ENCODE measurements at places on chromosomes 1 and 21.
A peak's percentile ranks its signal among the peaks of the same experiment; 100 is the strongest.

GRCh38 chr1:2468041-2468472 is 8.0 kb upstream of the PLCH2 start:
- DNase-seq, result peak; percentile 7

DNA sequence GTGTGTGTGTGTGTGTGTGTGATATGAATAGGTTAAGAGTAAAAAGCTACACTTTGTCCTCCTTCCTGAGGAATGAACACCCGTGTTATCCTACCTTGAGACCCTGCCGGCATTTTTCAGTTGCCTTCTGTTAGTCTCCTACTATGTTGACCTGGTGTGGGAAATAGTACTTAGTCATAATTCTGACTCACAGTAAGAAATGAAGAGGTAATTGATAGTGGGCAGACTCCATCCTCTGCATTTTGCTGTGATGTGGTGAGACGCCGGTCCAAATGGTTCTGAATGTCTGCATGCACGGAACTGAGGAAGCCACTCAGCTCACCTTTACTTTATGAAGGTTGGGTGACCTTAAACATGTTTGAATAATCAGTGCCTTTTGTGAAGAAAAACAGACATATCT is 12.6 kb downstream of the CD101 start:
- no peak for DNase-seq

DNA sequence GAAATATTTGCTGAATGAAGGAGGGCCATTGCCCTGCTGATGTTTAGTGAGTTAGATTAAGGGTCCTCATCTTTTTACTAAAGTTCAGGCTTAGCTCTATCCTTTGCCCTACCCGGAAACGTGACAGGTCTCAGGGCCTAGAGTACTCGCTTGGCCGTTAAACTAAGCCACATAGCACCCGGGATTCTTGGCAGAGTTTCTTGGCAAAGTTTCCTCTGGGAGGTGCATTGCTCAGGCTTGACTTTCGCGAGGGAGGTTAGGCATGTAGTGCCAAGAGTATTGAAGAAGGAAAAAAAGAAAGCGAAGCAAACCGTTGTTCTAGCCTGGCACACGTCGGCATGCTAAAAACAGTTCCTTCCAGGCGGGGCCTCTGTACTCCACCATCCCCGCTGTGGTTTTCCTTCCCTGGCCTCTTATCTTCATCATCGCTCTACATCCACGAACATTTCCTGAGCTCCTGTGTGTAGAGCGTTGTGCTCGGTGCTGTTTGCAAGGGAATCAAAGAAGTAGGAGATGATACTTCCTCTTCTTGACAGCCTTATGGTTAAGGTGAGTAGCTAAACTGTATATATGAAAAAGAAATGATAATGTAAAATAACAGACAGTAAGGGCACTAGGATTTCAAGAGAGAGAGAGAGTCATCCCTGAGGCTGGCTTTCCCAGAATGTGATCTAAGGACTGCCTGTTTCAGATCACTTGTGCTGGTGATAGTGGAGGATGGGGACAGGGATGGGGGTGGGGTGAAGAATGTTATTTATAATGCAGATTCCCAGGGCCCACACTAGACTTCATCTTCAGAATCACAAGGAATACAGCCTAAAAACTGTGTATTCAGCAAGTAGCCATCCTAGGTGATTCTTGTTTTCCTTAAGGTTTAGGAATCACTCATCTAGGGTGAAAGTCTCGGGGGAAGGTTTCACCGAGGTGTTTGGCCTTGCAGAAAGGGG is 18.8 kb downstream of the RNF220 start:
- no peak for DNase-seq

DNA sequence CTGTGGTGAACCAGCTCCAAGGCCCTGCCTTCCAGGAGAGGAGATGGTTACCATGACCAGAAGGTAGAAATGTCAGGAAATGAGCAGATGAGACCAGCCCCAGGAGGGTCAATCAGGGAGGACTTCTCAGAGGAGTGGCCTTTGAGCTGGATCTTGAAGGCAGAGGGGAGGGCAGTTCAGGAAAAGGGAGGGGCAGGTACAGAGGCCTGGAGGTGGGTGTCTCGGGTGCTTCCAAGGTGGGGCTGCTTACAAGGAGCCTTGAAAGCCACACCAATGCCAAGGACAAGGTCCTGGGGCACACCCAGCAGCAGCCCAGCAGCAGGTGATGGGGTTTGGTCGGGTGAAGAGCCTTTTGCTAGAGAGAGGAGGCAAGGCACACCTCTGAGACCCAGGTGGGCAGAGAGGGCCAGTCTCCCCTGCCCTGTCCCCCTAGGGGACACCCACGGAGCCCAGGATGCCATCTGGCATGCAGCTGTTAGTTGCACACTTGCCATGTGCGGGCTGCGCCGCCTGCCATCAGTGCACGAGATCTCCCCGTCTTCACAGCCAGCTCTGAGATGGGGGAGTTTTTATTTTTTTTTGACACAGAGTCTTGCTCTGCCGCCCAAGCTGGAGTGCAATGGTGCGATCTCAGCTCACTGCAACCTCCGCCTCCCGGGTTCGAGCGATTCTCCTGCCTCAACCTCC is 18.5 kb downstream of the SLC66A1 start:
- DNase-seq, result no peak

GRCh38 chr21:36171336-36171735 is 14.7 kb downstream of the DOP1B start:
- DNase-seq, result no peak

DNA sequence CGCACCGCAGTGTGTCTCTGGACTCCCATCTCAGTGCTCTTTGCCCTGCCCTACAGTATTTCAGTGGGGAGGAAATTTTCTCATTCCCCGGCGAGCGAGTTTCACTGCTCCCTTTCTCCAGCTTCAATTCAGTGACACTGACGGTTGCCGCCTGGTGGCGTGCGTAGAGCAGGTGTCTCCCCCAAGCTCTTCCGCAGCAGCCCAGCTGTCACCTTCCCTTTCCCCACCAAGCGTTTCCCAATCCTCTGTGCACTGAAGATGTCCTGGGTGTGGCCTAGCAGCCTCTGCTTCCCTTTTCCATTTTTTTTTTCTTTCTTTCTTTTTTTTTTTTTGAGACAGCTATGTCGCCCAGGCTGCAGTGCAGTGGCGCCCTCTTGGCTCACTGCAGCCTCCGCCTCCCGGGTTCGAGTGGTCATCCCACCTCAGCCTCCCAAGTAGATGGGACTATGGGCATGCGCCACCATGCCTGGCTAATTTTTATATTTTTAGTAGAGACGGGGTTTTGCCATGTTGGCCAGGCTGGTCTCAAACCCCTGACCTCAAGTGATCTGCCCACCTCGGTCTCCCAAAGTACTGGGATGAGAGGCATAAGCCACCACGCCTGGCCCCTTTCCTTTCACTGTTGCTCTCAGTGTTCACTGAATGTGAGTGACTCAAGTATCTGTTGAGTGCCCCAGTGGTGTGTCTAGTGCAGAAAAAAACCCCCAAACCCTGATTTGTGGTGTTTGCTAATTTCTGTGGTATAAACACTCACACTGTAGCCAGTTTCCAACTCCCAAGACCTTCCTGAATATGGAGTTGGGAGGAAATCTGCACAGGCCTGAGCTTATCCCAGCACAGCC is 30.1 kb downstream of the TNFRSF1B start:
- DNase-seq, result no peak

- no peak for DNase-seq
Measured at GRCh38 chr1:236206548-236206947, 64.2 kb downstream of the GPR137B start.

- no peak for DNase-seq
Measured at GRCh38 chr1:116861137-116861536, 48.6 kb upstream of the PTGFRN start.

GRCh38 chr21:38346286-38346685 is 89.5 kb downstream of the KCNJ15 start:
- no peak for DNase-seq

GRCh38 chr21:26795866-26796329 is 49.3 kb downstream of the ADAMTS1 start:
- no peak for DNase-seq

GRCh38 chr1:234691567-234691966 is 81.6 kb upstream of the IRF2BP2 start:
- DNase-seq, result no peak

DNA sequence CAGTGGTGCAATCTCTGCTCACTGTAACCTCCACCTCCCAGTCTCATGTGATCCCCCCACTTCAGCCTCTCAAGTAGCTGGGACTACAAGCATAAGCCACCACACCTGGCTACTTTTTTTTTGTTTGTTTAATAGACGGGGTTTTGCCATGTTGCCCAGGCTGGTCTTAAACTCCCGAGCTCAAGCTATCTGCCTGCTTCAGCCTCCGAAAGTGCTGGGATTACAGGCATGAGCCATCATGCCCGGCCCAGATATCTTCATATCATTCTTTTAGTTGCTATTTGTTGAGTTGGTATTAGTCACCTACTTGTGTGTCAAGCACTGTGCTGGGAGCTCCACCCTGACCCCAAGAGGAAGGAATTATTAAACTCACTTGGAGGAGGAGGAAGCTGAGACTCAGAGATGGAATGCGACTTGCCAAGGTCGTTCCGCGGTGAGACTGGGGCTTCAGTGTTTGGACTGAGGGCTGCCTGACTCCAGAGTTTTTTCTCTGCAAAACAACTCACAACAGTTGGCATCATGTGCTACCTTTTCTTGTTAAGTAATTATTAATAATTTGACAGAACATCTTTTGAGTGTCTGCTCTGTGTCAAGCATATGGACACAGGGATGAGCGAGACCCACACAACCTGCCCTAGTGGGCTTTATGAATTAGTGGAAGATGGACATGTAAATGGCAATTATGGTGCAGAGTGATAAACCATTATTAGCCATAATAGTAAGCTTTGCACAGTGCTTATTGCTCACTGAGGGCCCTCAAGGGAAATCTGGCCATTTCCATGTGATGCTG is 132.0 kb downstream of the FOXD2 start:
- no peak for DNase-seq
